Stimulated activated CD8-positive, alpha-beta memory T cell treated with anti-CD3 and anti-CD28 coated beads, Interleukin-7, amount 100 ng/mL, for 24 hours (primary cell): ENCODE measurements at places on chromosomes 5 and 9.
A peak's percentile ranks its signal among the peaks of the same experiment; 100 is the strongest.

DNA sequence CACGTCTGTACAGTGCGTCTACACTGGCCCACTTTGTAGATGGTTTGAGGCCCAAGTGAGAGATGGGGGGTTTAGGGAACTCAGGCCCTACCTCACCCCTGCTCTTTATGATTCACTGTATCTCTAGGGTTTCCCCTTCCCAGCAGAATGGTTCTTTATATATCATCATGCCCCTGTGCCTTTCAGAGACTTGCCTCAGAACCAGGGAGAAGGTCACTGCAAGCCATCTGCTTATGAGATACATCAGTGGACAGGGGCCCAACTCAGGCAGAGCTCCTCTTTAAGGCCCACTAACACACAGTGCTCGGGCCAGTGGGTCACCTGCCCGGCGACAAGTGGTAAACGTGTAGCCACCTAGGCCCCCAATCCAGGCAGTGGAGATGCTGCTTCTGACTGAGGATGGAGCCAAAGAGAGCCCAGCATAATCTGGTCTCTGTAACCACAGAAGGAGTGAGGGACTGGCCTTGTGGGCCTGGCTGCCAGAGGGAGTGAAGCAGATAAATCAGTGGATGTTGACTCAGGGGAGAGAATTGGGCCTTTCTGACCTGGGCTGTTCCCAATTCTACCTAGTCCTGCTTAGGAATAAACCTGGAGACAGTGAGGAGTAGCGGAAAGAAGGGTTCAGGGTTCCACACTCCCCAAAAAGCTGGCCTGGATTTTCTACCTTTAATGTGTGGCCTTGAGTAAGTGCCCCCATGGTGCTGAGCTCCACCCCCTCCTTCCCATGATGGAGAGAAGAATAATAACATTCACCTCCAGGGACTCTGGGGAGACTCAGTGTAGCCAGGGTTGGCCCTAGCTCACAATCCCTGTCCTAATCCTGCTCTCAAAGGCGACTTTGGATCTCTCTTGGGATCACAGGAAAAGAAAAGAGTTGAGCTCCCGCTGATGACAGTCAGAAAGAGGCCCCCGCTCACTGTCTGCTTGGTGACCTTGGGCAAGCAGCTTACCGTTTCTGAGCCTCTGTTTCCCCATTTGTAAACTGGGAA is 2.8 kb upstream of the DUSP1 start:
- DNase-seq: no peak

GRCh38 chr9:134301387-134302129 is 24.7 kb upstream of the RXRA start:
- peak; percentile 22 for DNase-seq

DNA sequence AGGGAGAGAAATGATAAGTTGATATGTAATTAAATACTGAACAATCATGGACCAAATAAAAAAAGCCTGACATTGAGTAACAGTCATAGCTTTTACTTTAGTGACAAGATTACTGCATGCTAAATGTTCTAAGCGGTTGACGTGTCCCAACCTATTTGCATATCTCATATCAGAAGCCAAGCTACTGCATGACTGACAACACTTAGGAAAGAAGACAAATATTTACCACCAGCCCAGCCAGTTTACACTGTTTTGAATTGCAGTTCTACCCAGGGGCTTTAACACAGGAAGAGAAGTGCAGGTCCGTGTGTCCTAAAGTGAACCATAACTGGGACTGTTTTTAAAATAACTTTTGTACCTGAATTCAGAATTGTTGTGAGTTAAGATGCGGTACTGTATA is 219.9 kb downstream of the PRDM9 start:
- DNase-seq: no peak

GRCh38 chr9:93143830-93144530 is 9.9 kb upstream of the NINJ1 start:
- DNase-seq: no peak

DNA sequence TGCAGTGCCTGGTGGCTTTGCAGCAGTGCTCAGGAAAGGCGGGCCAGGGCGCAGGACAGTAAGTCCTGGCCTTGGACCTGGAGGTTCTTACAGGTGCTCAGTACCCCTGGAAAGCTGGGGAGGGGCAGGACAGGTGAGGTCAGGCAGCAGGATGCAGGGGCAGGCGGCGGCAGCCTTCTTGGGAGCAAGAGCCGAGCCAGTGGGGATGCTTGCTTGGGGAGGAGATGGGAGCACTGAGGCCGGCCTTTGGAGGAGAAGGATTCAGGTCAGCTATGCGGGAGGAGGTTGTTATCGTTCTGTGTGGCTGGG is 98.0 kb downstream of the COL5A1 start:
- no peak for DNase-seq

DNA sequence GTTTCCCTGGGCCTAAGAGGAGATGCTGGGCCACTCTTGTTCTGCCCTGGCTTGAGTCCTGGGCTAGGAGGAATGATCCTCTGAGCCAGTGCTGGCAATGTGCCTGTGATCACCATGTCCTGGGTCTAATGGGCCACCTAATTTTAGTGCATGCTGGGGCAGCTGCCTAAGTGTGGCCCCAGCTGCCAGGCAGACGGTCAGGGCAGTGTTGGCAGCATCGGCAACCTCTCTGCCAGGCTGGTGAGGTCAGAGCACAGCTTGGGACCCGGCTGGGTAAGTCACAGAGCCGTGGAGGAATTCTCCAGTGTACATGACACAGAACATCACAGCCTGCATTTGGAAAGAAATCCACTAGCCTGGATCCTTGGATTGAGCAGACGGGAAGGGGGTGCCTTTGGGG is 21.4 kb upstream of the PITX1 start:
- DNase-seq: no peak

GRCh38 chr5:36378551-36378950 is 76.8 kb upstream of the RANBP3L start:
- no peak for DNase-seq

DNA sequence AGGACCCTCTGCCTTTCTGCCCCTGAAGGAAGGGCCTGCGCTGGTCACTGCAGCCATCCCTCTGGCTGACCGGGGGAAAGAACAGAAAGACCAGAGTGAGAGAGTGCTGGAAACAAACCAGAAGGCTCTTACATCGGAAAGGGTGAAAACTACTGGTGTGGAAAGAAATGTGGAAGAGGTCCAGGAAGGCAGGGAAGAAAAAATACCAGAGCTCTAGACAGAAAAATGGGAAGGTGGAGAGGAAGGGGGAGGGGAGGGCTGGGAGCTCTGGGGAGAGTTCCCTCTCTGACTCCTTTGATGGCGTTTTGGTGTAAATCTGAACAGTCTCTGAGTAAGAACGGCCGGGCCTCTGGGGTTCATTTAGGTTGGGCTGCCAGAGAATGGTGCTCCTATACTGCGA is 47.7 kb downstream of the COL23A1 start:
- no peak for DNase-seq

DNA sequence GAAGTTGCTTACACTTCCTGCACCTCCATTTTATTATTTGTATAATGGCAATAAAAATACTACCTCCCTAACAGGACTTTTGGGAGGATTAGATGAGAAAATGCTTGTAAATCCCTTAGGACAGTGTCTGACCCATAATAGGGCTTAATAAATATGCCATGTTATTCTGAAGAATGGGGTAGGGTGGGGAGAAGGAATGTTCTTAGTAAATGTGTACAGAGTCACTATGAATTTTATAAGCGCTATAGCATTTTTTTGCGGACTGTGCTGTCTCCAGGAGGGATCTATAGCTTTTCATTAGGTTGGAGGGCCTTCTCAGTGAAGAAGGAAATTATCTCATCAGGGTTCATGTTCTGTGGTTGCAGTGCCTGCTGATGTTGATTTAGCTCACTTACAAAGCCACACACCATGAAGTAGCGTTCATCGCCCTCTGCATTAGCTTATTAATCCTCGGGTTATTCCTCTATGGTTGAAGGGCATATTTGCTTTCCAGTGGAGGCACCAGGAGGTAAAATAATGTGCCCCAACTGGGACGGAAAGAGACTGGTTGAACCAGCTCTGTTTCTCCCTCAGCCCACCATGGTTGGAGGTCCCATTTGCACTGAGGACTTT is 497.1 kb downstream of the ARHGEF28 start:
- no peak for DNase-seq

DNA sequence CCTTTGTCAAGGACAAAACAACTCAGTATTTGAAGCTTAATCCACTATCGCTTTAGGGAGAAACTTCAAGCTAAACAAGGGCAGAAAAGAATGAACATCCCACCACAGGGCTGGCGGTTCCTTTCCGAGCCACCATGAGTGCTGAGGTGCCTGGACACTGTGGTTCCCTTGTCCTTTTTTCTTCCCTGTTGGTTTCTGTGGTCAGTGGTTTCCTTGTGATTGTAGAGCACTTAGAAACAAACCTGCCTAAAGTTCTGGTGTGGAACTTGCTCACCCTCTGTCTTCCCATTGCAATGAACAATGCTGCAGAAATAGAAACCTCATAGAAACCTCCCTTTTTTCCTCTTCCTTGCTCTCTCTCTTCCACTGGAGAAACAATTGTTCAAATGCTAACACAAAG is 79.3 kb upstream of the TBC1D2 start:
- DNase-seq: no peak

DNA sequence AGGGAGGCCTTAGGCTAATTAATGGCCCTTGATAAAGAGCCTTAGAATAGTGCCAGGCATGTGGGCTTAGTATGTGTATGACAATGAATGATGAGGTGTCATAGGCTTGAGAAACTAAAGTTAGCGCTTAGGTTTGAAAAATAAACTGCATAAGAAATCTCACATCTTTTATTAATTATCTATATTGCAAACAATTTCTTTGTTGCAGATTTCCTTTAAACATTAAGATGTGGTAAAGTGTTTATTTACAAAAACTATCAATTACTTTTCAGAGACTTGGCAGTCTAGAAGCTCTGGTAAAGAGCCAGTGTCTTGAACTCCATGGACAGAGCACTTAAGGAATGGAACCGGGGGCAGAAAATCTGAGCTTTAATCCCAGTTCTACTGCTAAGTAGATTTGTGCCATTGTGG is 23.1 kb downstream of the MAP1B start:
- no peak for DNase-seq

- DNase-seq: no peak
Observed at GRCh38 chr9:134709512-134710270, 68.1 kb downstream of the COL5A1 start.

DNA sequence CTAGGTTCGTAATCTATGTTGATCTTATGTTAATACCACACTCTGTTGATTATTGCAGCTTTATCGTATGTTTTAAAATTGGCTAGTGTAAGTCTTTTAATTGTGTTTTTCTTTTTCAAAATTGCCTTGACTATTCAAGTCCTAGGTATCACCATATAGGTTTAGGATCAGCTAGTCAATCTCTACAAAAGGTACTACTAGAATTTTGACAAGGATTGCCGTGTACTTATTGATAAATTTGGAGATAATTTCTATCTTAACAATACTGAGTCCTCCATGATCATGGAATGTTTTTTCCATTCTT is 117.9 kb upstream of the PRSS3 start:
- no peak for DNase-seq

GRCh38 chr5:62328772-62329491 is 22.9 kb downstream of the KIF2A start:
- no peak for DNase-seq

DNA sequence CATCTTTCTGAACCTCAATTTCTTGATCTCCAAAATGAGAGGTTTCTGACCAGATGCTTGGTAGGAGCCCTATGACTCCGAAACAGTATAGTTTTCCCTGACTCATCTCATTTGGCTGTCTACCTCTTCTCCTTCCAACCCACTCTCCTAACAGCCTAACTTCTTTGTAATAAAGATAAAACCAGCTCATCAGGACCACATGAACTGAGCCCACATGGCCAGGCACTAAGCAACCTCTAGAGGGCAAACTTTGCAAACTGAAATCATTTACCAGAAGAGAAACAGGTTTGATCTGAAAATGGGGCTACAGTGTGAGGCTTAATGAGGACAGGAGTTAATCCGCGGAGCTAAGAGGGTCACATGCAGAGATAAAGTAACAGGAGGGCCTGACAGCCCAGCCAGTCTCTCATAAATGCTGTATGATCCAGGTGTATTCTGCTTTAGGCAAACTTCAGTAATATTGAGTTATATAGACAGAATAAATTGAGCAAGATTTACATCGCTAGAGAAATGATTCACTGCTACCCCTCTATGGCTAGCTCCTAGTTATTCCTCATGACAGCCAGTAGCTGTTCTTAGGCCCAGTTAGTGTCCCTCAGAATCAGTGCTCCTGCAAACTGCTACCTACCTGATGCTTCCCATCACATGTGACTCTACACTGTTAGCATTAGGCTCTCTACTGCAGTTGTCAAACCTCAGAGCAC is 64.6 kb downstream of the ABCA1 start:
- no peak for DNase-seq

DNA sequence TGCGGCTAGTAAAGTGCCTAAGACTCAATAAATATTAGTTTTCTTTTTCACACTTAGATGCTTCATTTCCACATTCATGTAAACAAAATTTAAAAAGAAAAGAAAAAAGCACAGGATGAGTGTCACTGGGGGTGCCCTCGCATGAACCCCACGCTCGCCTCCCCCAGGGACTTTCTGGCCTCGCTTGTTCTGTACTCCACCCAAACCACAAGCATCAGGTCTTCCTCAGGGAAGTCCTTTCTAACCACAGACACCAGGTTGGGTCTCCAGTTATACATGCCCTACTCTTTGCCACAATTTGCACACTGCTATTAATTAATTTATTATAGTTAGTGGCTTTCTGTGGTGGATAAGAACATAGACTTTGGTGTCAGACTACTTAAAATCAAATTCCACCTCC is 92.4 kb downstream of the RORB start:
- no peak for DNase-seq

- DNase-seq: no peak
Observed at GRCh38 chr5:1876660-1877064, 6.1 kb downstream of the IRX4 start.

DNA sequence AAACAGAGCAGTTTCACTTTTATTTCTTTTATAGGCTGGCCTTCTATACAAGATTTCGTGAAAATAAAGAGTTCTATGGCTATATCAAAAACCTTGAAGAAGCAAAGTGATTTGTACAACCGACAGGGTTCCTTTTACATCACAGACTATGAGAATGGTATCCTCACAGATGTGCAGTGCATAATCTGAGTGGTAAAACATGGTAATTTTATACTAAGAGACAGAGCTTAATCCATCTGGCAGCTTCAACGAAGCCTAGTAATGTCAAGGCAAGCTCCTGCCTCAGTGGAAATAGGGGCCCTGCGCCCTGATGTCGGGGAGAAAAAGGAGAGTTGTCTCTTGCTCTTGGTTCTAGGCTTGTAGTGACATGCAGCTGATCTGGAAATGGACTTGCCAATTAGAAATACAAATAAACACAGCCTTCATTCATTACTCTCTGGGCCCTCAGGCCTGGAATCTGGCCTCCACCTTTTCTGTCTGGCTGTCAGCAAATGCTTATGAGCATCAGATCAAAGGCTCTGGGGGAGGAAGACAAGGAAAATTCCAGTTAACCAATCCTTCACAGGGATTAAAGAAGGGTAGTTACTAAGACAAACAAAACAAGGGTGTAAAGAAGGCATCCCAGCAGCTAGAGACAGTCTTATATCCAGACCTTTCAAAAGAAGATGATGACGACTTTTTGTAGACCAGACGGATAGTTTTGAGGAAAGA is 33.6 kb upstream of the TRIM32 start:
- no peak for DNase-seq

- no peak for DNase-seq
Observed at GRCh38 chr5:4275232-4275631, 679.6 kb downstream of the IRX1 start.
